Stimulated activated CD4-positive, alpha-beta T cell treated with anti-CD3 and anti-CD28 coated beads, Interleukin-4, amount 100 ng/mL, for 24 hours (primary cell): ENCODE measurements at places on chromosomes 5 and 9.

DNA sequence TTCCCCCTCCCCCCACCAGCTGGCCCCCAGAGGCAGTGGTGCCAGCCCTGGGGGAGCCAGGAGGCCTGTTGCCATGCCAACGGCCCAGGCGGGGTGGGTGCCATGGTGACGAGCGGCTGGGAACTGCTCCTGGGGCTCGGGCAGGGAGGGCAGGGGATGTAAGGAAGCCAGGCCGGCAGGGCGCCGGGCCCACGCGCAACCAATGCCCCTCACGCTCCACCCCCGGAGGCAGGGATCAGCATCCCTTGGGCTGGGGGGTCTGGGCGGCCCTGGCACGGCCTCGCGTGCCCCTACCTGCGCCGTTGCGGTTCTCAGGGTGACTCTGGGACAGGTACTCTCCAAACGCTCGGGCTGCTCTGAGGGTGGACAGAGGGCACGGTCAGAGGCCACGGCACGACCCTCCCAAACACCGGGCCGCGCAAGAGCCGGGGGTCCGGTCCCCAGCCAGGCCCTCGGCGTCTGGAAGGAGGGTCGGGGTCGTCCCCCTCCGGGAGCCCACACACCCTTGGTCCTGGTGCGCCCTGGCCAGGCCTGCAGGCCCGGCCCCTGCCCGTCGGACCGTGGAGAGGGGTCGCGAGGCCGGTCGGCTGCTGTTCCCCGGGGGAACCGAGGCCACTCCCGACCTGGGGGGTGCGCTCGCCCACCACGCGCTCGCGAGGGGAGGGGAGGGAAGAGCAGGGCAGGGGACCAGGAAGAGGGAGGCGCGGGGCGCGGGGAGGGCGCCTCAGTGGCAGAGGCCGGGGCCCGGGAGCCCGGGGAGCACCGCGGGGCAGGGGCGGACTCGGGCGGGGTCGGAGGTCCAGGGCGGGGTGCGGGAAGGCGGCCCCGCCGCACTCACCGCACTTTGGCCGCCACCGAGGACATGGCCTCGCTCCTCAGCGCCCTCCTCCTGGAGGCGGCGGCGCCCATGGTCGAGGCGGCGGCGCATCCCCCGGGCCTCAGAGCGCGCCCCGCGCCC lies 661 bp downstream of the NSMF start:
- DNase-seq, result no peak

DNA sequence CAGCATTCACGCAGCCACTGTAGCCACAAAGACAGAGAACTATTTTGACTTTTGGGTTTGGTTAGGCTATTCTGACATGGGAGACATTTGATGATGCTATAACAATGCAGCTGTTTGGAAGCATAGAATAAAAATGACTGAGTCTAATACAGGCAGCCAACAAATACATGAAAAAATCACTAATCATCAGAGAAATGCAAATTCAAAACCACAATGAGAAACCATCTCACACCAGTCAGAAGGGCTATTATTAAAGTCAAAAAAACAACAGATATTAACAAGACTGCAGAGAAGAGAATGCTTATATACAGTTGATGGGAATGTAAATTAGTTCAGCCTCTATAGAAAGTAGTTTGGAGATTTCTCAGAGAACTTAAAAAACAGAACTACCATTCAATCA lies 107.1 kb upstream of the POC5 start:
- DNase-seq, result no peak

GRCh38 chr5:107090506-107090905 lies 580.2 kb downstream of the EFNA5 start:
- DNase-seq, result no peak

- DNase-seq, result no peak
These were observed 14.9 kb upstream of the PCSK1 start for GRCh38 chr5:96447949-96448348.

GRCh38 chr5:93208141-93208751 lies 372.8 kb downstream of the NR2F1-AS1 start:
- no peak for DNase-seq

DNA sequence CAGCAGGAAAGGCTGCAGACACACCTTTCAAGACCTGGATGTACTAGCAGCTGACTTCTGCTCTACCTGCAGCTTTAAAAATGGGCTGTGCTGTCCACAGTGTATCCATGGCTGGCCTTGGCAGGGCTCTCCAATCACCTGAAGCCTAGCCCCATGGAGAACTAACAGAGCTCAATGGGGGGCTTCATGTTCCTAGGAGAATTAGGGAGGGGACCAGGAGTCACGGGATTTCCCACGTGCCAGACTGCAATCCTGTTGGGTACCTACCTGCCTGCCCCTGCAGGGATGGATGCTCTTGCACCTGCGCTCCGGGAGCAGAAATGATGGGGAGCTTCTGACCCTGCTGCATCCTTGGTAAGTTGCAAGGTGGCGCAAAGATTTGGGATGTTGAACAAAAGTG lies 462.1 kb downstream of the ICE1 start:
- no peak for DNase-seq

GRCh38 chr5:165460911-165461310 lies 1955.5 kb downstream of the MAT2B start:
- no peak for DNase-seq

DNA sequence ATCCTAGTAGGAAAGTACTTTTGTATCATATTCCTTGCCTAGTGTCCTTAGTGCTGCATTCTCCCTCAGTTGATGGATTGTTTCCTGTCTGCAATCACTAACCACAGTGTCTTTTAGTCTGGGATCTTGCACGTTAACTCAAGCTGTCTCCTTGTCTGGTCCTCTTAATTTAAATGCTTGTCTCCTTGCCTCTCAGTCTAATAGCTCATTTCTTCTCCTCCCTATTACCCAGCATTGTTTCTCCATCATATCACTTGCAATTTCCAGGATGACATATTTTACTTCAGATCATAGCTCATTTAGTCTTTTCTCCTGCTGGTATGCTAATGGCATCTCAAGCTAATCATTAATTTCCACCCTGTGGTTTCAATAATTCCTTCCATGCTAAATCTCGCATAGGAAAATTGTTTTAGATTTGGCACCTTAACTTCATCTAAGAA lies 2052.0 kb upstream of the C9orf72 start:
- DNase-seq, result no peak

DNA sequence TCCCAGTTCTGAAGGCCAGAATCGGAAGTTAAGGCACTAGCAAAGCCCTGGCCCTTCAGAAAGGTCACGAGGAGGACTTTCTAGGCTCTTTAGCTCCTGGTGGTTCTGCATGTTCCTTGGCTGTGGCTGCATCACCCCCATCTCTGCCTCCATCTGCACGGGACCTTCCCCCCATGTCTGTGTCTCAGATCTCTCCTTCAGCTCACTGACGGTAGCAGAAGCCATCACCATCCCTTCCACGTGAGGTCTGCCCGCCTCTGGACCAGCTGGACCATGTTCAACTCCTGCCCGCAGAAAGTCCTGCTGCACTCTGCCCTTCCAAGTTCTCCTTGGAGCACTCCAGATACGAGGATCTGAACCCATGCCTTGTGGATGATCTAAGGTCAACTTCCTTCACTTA lies 242.9 kb upstream of the IRX1 start:
- no peak for DNase-seq

DNA sequence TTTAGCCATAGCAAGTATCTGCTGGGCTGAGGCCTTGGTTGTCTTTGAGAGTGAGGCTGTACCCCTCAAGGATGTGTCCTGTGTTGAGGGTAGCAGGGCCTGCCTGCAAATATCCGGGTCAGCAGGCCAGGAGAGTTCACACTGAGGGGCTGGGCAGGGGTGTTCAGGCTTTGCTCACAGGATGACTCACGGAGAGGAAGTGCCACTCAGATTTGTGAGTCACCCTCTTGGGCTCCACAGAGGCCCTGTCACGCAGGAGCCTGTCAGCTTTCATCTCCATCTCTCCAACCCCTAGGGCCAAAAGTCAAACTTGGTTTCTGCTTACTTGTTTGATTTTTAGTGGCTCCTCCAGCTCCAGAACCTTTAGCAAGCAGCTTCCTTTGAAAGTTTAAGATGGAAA lies 211.5 kb downstream of the SEC61B start:
- DNase-seq, result peak; percentile 27

DNA sequence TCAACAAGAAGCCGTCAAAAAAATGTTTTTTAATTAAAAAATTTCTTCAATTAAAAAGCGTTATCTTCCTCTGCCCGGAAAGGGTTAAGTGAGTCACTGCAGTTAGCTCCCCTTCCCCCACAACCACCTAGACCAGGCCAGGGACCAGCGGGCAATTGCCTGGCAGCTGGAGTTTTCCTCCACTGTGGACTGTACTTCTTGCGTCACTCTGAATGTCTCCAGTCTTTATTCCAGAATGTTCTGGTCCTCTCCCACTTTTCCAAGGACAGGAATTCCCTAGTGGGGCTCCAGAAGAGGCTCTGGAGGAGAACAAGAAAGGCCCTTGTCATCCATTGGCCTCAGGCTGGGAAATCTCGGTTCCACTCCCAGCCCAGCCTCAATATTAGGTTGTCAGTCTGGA lies 114.0 kb downstream of the C9orf50 start:
- DNase-seq, result no peak

DNA sequence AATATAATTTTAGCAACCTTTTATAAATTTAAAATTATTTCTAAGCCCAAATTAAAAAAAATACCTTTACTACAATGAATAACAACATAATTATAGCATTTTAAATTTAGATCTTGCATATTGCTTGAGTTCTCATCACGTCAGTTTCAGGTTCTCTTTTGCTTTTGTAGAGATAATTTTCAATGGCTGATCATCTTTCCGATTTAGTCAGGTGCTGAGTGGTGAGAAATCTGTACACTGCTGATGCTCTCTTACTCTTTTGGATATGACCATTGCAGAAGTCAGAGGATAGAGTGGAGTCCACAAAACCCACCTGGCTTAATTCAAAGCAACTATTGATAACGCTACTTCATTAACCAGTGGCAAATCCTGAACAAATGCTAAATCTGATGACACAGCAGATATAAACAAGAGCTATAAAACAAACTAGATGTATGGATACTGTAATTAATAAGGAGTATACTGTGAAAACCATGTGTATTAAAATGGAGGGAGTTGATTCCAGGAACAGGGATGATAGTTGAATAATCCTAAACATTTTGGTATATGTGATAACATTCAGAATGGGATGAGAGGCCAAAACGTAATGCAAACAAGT lies 394.8 kb downstream of the CSNK1G3 start:
- DNase-seq, result no peak

DNA sequence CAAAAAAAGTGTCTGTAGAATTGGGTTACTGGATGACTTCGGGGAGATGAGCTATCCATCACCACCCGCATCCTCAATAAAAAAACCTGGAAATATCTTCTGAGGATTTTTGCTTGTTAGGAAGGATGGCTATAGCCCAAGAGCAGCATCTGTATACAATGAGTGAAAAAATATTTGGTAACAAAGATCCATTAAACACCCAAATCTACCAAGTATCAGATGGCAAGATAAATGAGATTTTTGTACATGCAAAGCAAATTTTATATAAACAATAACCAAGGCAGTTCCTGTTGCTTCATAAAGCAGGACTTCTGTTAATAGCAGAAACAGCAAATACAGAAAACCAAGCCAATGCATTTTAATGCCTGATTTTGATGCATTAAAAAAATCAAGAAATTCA lies 166.6 kb downstream of the SLC28A3 start:
- no peak for DNase-seq
